ENCODE measurements at places on chromosomes 5 and 9.
A peak's percentile ranks its signal among the peaks of the same experiment; 100 is the strongest.

DNA sequence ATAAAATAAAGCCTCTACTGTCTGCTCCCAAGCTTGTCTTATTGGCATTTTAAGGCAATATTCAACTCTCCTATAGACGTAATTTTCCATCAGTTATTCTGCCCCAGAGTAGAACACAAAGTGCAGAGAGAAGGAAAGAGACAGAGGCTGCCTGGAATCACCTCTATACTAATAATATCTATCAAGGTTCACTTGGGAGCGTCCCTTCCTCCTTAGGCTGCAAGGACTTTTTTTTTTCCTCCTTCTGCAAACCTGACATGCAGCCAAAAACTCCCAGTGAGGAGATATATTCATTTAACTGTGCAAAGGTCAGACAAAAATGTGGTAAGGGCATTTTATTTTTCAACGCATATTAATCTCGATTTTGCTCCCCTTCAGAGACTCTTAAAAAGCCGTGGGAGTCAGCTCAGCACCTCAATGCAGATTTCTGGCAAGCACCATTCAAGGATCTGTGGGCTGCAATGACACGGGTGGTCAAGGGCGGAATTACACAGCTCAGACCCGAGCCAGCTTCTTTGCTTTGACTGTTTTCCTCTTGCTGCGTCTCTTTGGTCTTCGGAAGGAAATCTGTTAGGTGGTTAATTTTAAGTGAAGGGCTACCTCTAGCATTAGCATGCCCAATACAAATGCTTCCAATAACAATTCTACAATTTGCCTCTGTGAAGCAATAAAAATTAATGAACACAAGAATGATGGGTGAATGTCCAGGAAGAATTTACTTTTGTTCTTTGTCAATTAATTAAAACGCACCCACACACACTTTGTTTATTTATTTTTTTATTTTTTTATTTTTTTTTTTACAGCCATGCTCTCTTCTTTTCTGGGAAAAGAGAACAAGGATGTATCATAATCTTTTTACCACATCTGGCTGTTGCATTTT lies 587.7 kb upstream of the GRAMD2B start:
- DNase-seq, result no peak

- DNase-seq, result no peak
Observed at GRCh38 chr5:176381979-176382378, 6.4 kb downstream of the NOP16 start.

DNA sequence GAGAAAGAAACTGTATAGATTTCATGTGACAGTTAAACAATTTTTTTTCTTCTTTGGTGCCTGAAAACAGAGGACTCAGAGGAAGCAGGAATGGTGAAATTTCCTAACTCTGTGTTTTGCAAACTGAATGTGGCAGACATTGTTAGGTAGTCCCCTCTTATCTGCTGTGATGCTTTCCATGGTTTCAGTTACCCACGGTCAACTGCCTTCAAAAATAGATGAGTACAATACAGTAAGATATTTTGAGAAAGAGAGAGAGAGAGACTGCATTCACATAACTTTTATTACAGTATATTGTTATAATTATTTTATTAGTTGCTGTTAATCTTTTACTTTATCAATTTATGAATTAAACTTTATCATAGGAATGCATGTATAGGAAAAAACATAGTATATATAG lies 627.2 kb downstream of the CCDC171 start:
- no peak for DNase-seq

GRCh38 chr5:147788023-147788422 lies 5.5 kb upstream of the JAKMIP2 start:
- DNase-seq, result no peak

DNA sequence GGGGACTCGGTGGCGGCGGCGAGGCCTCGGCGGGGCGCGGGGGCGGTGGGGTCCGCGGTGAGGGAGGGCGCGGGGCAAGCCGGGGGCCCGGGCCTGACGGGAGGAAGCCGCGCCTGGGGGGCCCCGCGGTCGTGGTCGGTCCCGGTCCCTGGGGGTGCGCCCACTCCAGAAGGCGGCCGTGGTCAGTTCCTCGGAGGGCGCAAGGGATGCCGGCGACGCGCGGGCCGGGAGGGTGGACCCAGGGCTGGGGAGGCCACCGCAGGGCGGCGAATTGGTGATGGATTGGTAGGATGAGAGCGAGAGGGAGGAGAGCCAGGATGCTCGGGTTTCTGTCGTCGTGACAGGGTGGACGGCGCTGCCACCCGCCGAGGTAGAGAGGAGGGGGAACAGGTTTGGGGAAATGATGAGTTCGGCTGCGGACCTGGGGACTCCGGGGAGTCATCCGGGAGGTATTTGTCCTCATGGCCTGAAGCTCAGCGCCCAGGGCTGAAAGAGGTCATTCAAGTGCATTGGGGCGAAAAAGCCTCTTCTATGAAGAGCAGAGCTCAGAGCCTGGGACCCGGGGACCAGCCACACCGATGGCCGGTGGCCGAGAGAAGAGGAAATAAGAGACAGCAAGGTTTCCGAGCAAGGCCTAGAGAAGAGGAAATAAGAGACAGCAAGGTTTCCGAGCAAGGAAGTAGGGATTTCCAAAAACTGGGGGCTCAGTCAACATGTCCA lies 557 bp downstream of the GNG10 start:
- peak; percentile 18 for DNase-seq

DNA sequence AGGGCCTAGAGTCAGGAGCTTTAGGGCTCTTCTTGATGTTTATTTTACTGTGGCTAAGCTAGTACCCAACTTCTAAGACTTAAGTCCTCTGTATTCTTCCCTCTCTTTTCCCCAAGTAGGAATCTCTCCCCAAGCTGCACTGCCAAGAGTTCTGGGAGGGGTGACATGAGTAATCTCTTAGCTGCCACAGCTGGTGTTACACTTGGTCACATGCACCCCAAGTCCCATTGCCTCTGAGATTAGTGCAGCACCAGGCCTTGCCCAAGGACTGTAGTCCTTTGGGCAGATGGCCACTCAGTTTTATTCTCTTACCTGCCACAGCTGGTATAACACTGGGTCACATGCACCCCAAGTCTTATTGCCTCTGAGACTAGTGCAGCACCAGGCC lies 114.7 kb upstream of the RIOK2 start:
- DNase-seq, result no peak
